ENCODE measurements at places on chromosomes 3 and 15.

- DNase-seq: no peak
Measured at GRCh38 chr15:49887659-49888322, 231.2 kb downstream of the ATP8B4 start.

- no peak for DNase-seq
Measured at GRCh38 chr15:80152896-80153876, at the start of gene FAH. Gene FAH, plus strand, starts transcription at chr15:80152999. Its CDS starts 56 bp downstream, at chr15:80153055.

- DNase-seq: no peak
Measured at GRCh38 chr15:91780387-91780786, 73.1 kb upstream of the SLCO3A1 start.

- no peak for DNase-seq
Measured at GRCh38 chr15:101018016-101018415, 98.9 kb downstream of the LRRK1 start.

- DNase-seq: no peak
Measured at GRCh38 chr3:60980342-60980692, 270.9 kb downstream of the FHIT start.

DNA sequence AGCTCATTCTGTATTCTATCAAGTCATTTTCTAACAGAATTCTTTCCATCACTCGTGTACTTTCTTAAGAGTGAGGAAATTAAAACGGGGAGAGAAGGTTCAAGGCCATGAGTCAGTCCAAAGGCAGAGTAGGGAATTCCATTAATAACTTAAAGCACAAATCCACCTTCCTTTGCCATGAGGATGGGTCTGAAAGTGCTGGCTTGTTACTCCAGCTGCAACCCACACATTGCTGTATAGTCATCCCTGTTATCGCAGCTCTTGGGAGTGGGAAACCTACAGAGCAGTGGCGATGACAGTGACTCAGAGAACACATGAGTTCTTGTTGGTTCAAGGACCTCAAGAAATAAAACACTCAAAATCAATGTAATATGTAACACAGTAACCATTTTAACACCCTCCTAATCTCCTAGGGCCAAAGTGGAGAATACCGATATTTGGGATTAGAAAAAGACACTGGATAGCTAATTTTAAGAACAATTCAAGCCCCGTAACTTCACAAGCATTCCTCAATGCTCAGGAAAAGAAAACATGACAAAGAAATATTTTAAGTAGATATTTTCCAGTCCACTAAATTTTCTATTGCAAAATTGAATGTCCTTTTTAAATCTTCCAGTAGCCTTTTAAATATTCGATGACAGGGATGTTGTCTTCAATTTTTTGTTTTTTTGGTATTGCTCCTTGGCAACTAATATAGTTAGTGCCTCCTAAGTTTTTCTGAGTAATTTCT, 179.9 kb upstream of the THBS1 start:
- DNase-seq: no peak

DNA sequence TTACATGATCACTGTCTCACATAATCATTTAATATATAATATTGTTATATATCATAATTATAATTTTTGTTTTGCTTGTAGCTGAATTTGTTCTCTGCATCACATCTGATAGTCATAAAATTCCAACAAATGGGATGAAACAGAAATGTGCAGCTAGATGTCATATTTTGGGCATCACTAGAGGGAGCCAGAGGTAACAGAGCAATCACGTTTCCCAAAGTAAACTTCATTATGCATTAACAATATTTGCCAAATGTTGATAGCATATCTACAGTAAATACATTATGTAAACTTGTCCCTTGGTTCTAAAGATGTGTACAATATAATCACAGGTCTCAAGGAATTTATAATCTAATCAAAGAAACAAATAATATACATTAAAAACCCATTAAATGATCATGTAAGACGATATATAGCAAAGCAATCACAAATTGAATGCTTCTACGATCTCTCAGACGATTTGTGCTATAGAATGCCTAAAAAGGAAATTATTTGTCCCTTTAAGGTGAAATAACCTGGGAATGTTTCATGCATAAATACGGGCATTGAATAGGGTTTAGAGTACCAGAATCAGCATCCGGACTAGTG, 234.2 kb upstream of the MCTP2 start:
- DNase-seq: no peak

- DNase-seq: no peak
Measured at GRCh38 chr3:32239307-32240158, 1.1 kb downstream of the CMTM8 start.

DNA sequence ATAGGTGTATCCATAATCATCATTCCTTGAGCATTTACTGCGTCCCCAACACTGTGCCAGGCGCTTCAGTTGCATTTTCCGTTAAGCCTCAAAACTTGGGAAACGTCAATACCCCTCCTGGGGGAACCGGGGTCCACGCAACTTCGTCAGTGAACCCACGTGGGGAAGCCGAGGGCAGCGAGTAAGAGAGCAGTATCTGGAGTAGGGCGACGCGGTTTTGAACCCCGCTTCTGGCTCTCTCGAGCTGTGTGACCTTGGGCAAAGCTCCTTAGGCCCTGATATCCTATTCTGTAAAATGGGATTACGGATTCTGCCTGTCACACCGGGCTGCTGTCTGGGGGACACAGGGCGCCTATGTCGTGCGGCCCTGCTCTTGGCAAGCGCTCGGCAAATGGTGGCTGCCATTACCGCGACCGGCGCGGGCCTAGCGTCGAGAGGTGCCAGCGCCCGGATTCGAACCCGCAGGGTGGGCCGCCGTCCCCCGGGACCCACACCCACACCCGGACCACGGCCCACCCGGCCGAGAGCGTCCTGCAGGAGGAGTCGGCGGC, 590 bp downstream of the POLG start:
- no peak for DNase-seq

GRCh38 chr3:43473737-43474136, 148.1 kb downstream of the ANO10 start:
- DNase-seq: no peak

GRCh38 chr3:14792691-14793121, 26.1 kb upstream of the FGD5 start:
- DNase-seq: no peak

DNA sequence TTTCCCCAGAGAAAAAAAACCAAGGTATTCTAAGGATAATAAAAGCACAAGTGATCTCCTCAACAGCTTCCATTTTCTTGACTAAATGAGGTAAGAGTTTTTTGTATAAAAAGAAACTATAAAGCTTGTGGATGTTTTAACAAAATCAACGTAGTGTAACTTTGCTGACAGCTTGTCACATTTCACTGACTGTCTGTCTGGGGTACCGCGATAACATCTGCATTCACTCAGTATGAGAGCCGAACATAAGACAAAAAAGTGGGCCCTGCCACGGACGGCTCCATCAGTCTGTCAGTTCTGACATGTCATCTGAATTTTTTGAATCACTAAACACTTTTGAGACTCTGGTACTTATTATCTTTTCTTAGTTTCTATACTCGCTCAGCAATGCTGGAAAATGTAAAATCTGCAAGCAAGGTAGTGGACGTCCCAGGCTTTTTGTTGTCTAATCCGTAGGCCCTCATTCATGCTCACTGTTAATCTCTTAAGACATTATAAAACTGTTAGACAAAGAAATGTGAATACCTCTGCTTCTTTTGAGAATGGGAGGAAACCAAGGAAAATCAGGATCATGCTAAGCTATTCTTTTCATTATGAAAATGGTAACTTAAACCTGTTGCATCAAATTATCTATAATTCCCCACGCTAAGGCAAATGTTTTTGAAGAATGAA, 307.1 kb downstream of the MECOM start:
- peak; percentile 37 for DNase-seq

- DNase-seq: no peak
Measured at GRCh38 chr3:71101626-71102025, 481.9 kb downstream of the FOXP1 start.

DNA sequence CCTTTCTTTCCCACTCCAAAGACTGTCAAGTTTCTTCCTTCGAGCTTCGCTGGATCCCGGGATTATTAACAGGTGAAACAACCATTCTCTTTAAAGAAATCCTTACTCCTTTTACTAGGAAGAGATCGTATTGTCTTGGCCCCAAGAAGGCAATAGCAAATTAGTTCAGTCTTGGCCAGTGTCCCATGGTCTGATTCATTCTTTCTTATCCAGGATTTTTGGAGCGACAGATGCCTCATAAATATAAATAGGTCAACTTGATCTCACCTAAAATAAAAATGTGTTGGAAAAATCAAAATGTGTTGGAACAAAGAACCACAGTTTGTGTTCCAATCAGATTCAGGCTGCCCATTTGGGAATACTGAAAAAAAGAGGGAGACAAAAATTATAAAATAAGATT, 140.1 kb upstream of the TMEM108 start:
- no peak for DNase-seq

DNA sequence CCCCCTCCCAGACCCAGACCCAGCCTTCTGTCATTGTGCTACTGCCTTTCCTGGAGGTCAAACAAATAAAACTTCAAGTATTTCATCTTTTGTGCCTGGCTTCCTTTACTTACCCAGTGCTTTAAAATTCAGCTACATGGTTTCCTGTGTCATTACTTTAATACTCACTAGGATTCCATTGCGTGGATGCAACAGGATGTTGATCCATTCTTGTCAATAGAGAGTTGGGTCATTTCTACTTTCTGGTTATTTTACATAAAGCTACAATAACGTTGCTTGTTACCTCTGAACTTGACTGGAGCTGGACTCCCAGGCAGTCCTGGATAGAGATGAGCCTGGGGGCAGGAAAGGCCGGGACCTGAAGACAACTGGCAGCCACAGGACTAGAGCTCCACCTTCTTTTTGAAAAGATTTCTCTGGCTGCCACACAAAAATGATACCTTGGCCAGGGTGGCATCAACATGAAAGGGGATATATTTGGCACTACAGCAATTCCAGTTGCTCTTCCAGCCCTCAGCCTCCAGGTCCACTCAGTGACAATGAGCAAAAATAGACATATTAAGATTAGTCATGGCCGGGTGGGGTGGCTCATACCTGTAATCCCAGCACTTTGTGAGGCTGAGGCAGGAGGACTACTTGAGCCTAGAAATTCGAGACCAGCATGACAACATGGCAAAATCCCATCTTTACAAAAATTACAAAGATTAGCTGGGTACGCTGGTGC, 23.3 kb upstream of the HEG1 start:
- DNase-seq: no peak
